ENCODE measurements at places on chromosomes 3 and 15.

- DNase-seq: no peak
These were observed 64.7 kb upstream of the SEC22A start for GRCh38 chr3:123137001-123137400.

- no peak for DNase-seq
These were observed 77.4 kb downstream of the MB21D2 start for GRCh38 chr3:192840143-192840836.

GRCh38 chr3:11047500-11047899 is 55.0 kb downstream of the SLC6A1 start:
- DNase-seq: no peak

- no peak for DNase-seq
These were observed 33.7 kb downstream of the SLC24A1 start for GRCh38 chr15:65655457-65655856.

- DNase-seq: no peak
These were observed 1.3 kb upstream of the SLITRK3 start for GRCh38 chr3:165197481-165197800.

GRCh38 chr15:29822100-29822683 is at the start of gene TJP1:
TJP1 (minus strand) TSS chr15:29822468; CDS start chr15:29822028, 440 bp downstream.
- no peak for DNase-seq

- no peak for DNase-seq
These were observed 23.2 kb upstream of the MAGEF1 start for GRCh38 chr3:184734903-184735701.

DNA sequence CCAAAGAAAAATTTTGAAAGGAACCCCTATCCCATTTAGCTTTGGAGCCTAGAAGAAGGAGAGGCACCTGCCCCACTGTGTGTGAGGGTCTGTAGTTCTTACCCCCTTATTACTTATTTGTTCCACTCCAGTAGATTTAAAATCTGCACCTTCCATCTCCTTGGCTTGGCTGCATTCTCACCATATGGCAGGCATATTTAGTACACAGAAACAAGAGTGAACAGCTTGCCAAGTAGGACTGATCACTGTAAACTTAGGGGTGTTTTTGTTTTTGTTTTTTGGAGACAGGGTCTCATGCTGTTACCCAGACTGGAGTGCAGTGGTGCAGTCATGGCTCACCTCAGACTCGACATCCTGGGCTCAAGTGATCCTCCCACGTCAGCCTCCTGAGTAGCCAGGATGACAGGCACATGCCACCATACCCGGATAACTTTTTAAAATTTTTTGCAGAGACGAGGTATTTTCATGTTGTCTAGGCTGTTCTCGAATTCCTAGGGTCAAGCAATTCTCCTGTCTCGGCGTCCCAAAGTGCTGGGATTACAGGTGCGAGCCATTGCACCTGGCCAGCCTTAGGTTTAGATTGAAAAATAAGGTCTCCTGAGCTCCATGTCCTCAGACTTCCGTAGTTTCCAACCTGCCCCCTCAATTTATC is 14.1 kb upstream of the ANXA2 start:
- no peak for DNase-seq

All from central memory CD4-positive, alpha-beta T cell (primary cell).